ENCODE measurements at places on chromosomes 16 and 17.

DNA sequence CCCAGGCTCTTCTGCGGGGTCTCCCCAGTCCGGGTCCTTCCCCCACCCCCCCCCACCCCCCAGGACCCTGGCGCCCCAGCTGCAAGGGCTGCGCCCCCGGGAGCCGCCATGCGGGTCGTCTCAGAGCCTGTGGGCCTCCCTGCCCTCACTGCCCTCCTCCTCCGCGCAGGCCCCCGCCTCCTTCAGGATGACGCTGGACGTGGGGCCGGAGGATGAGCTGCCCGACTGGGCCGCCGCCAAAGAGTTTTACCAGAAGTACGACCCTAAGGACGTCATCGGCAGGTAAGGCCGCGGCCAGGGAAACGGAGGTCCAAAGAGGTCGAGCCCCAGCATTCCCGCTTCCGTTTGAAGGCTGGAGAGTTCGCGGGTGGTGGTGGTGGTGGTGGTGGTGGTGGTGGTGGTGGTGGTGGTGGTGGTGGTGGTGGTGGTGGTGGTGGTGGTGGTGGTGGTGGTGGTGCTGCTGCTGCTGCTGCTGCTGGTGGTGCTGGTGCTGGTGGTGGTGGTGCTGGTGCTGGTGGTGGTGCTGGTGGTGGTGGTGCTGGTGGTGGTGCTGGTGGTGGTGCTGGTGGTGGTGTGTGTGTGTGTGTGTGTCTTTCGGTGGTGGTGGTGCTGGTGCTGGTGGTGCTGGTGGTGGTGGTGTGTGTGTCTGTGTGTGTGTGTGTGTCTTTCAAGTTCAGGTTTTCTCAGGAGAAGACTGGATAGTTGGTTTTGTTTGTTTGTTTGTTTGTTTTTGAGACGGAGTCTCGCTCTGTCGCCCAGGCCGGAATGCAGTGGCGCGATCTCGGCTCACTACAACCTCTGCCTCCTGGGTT, 615 bp downstream of the PHKG2 start:
- peaks cover 24% of the 10 kb centered on the region for H3K4me1 ChIP-seq
- no peaks in the 10 kb centered on the region for H3K27me3 ChIP-seq

DNA sequence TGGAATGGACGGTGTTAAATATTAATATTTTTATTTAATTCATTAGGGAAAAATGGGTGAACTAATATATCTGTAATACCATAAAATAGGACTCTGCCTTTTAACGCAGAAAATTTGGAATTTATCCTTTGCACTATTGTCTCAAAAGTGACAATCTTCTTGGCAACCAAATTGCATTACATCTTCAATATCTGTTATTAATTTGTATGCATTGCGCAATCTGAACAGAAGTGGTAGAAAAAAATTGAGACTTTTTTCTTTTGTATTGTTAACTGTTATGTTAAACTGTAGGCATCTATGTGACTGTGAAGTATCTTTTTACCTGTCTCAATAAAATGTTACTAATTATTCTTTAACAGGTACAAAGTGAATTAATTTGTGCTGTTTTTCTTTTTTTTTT, 55.6 kb downstream of the PPM1E start:
- H3K4me3 ChIP-seq: no peak overlapping the region
- no peaks in the 10 kb centered on the region for H3K36me3 ChIP-seq
- no peaks in the 10 kb centered on the region for H3K27me3 ChIP-seq
- H3K27ac ChIP-seq: no peak overlapping the region
- H3K4me1 ChIP-seq: peaks cover 11% of the 10 kb centered on the region

GRCh38 chr17:9790889-9791876, at the start of gene DHRS7C:
Gene DHRS7C (minus strand): TSS chr17:9791592. CDS start chr17:9791284, 308 bp downstream.
- no peak for DNase-seq
- no peak within 1 kb of the TSS for H3K4me3 ChIP-seq
- H3K27ac ChIP-seq: no peak within 1 kb of the TSS
- H3K36me3 ChIP-seq: no peaks in the 10 kb centered on the region
- H3K27me3 ChIP-seq: no peaks in the 10 kb centered on the region

DNA sequence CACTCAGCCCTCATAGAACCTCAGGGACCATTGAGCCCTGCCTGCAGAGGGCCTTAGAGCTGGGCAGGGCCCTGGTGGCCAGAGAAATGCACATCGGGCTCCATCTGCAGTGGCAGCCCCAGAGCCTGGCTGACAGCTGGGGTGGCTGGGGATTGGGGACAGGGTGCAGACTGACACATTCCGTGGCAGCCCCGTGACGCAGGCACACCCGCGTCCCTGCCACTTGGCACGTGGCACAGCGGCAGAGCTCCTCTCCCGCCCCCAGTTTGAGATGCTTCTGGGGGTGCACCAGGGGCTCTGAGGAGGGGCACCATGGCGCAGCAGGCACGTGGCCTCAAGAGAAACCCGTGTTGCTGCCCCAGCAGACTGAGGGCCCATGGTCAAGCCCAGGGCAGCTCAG, 2.2 kb downstream of the FBXL16 start:
- H3K27me3 ChIP-seq: peaks cover 94% of the 10 kb centered on the region
- H3K4me3 ChIP-seq: no peak overlapping the region
- no peak for DNase-seq
- no peaks in the 10 kb centered on the region for H3K36me3 ChIP-seq

- no peaks in the 10 kb centered on the region for H3K36me3 ChIP-seq
- H3K4me3 ChIP-seq: no peak overlapping the region
- peak; percentile 44 for DNase-seq
- H3K4me1 ChIP-seq: no peaks in the 10 kb centered on the region
- no peaks in the 10 kb centered on the region for H3K27me3 ChIP-seq
These were observed 8.6 kb downstream of the CCDC102A start for GRCh38 chr16:57527610-57528360.

DNA sequence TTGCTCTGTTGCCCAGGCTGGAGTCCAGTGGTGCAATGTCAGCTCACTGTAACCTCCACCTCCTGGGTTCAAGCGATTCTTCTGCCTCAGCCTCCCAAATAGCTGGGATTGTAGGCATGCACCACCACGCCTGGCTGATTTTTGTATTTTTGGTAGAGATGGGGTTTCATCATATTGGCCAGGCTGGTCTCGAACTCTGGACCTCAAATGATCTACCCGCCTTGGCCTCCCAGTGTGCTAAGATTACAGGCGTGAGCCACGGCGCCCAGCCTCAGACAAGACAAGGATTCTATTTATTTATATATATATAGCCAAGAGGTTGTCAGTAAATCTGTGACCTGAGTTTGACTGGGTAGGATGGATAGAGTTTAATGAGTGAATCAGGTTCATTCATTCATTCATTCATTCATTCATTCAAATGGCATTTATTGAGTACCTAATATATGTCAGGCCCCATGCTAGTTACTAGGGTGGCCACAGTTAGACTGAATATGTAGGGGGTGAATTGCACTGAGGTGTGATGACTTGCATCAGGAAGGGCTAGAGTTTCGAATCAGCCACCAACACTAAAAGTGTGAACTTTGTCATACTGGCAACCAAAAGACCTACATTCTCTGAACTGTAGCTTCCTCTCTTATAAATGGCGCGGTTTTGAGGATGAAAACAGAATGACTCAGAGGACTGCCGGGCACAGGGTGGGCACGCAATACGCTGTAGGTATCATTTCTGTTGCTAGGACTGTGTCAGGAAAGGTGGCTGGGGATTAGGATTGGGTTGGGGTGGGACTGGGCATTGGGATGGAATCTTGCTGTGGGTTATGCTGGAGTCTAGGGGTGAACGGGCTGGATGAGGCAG, 37.8 kb downstream of the ITGAE start:
- no peaks in the 10 kb centered on the region for H3K27me3 ChIP-seq
- H3K4me1 ChIP-seq: no peaks in the 10 kb centered on the region
- H3K36me3 ChIP-seq: no peaks in the 10 kb centered on the region
- H3K27ac ChIP-seq: no peak overlapping the region
- DNase-seq: no peak

DNA sequence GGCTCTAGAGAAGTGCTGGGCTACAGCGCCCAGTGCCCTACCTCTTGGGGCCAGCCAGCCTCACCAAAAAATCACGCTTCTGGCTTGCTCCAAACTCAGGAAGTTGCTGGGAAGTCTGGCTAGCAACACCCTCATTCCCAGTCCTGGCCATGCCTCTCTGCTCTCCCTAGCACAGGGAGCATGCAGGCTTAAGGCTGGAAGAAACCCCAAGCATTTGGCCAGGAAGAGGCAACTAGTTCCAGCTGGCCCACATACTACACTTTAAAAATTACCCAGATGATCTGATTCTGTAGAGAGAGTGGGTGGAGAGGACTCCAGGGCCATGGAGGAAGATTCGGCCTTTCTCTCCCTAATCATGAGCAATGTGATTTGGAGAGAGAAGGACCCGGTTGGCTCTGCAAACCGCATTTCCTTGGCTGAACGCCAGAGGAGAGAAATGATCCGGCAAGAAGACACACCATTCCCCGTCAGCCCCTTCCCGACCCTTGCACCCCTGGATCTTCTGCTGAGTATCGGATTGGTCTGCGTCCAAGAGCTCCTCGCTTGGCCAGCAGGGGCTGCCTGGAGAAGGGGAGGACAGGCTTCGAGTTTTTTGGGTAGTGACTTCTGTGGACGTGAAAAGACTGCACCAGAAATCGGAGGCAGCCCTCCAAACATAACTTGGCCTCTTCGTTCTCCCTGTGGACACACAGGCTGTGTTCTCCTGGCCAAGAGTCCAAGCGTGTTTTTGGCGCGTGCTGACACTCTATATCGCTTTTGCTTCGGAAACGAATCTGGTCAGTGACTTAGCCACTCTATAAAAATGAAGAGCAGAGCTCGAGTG, 406.3 kb downstream of the WWOX start:
- peak overlapping the region; percentile 17 for H3K27ac ChIP-seq
- H3K36me3 ChIP-seq: no peaks in the 10 kb centered on the region
- peak; percentile 63 for DNase-seq
- peaks cover 16% of the 10 kb centered on the region for H3K4me1 ChIP-seq
- H3K4me3 ChIP-seq: peak overlapping the region; percentile 48

DNA sequence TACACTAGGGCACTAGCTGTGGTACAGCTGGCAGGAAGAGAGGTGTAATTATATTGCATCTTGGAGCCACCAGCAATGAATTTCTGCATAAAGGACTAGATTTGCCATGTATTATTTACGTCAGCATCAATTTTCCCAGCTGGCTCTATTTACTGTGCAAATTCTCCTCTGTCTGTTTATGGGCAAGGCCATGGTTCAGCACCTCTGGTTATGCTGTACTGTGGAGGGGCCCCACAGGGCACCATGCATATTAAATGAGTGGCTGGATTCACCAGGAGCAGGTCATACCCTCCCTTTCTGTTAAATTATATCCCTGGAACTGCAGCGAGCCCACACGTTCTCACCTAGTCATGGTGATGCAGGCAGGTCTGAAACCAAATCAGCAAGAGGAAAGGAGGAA, 19.8 kb downstream of the RAD51D start:
- no peak for DNase-seq
- H3K27ac ChIP-seq: no peak overlapping the region
- H3K4me3 ChIP-seq: no peak overlapping the region

DNA sequence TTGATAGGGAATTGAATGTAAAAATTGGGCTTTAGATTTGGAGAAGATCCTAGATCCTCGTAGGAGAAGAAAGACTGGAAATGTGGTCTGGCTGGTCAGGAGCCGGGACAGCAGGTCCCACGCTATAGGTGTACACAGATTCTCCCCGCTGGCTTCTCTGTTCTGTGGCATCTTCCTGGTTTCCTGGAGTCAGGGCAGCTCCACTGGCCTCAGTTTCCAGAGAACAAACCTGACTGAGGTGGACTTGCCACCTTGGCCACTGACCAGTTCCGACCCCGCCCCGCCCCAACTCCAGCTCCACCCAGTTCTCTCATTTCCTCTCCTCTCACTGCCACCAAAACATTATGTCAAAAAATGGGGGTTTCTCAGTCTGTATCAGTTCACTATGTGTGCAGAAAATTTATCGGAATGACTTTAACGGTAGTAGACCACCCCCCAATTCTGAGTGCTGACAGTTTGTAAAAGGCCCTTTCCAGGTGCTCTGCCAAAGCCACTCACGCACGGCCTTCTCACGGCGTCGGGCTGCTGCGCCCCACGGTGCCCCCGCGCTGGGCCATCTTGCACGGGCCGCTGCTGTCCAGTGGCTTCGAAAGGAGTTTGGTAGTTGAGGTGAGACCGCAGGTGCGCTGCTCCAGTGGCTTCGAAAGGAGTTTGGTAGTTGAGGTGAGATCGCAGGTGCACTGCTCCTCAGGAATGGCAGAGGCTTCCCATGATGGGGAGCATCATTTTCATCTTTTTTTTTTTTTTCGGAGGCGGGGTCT, 161.4 kb upstream of the CHMP6 start:
- H3K4me3 ChIP-seq: no peak overlapping the region
- peaks cover 19% of the 10 kb centered on the region for H3K4me1 ChIP-seq
- DNase-seq: no peak
- peaks cover 29% of the 10 kb centered on the region for H3K36me3 ChIP-seq
- no peaks in the 10 kb centered on the region for H3K27me3 ChIP-seq

DNA sequence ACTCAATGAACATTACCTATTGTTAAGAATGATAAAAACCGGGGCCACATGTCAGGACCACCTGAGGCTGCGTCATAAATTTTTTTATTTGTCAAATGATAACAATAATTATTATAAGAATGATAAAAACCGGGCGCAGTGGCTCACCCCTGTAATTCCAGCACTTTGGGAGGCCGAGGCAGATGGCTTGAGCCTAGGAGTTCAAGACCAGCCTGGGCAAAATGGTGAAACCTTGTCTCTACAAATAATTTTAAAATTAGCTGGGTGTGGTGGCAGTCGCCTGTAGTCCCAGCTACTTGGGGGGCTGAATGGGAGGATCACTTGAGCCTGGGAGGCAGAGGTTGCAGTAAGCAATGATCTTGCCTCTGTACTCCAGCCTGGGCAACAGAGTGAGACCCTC, 816 bp upstream of the SHMT1 start:
- DNase-seq: no peak
- H3K27me3 ChIP-seq: no peaks in the 10 kb centered on the region
- H3K4me3 ChIP-seq: no peak overlapping the region
- H3K36me3 ChIP-seq: peaks cover 9% of the 10 kb centered on the region
- H3K4me1 ChIP-seq: no peaks in the 10 kb centered on the region

GRCh38 chr17:34443619-34444469, 80.8 kb upstream of the CCL1 start:
- H3K36me3 ChIP-seq: no peaks in the 10 kb centered on the region
- no peaks in the 10 kb centered on the region for H3K4me1 ChIP-seq
- peaks cover 27% of the 10 kb centered on the region for H3K27me3 ChIP-seq
- DNase-seq: no peak
- no peak overlapping the region for H3K4me3 ChIP-seq
- H3K27ac ChIP-seq: no peak overlapping the region

GRCh38 chr16:89909777-89910716, 8.6 kb upstream of the MC1R start:
- DNase-seq: peak; percentile 75
- H3K36me3 ChIP-seq: peaks cover 83% of the 10 kb centered on the region
- no peaks in the 10 kb centered on the region for H3K4me1 ChIP-seq
- no peak overlapping the region for H3K4me3 ChIP-seq

DNA sequence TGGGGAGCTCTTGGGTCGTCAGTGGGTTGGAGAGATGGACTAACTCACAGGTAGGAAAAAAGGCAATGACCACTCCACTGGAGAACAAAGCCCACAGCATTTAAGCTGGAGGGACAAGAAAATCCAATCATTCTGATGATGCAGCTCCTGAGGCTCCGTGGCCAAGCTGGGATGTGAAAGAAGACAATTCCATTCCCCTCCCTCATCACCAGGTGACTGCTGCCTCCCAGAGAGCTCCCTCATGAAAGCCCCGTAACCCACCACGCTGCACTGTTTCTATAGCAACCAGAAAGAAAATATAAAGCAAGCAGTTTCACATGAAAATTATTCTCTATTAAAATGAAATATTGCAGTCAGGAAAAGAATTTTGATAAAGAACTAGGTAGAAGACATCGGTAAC, 15.2 kb downstream of the ANKRD11 start:
- no peak overlapping the region for H3K4me3 ChIP-seq
- no peaks in the 10 kb centered on the region for H3K36me3 ChIP-seq
- H3K4me1 ChIP-seq: no peaks in the 10 kb centered on the region
- H3K27ac ChIP-seq: no peak overlapping the region

Data from tibial artery (tissue), 4 donors.